ENCODE measurements at places on chromosomes 11 and 22.

DNA sequence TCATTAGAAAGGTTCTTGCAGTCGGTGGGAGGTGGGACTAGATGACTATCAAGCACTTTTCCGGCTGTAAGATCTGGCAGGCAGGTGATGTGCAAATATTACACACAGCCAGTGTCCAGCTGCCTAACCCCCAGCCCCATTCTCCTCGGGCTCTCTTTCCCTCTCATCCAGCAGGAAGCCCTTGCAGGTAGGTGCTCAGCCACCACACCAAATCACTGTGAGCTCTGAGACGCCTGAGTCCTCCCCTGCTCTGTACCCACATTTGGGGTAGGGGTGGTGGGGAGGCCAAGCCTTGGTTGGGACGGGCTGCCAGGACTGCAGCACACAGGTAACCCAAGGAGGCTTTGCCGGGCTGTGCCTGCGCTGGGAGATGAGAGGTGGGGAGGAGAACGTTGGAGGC, 601 bp downstream of the ART5 start:
- DNase-seq, result no peak

GRCh38 chr11:2929950-2930703, 907 bp upstream of the PHLDA2 start:
- peak; percentile 78 for DNase-seq

GRCh38 chr11:107857550-107858216, 904 bp downstream of the SLC35F2 start:
- DNase-seq, result peak; percentile 13

DNA sequence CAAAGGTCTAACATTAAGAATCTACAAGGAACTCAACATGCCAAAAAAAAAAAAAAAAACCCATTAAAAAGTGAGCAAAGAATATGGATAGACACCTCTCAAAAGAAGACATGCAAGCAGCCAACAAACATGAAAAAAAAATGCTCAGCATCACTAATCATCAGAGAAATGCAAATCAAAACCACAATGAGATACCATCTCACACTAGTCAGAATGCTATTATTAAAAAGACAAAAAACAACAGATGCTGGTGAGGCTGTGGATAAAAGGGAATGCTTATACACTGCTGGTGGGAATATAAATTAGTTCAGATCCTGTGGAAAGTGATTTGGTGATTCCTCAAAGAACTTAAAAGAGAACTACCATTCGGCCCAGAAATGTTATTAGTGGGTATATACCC, 257.7 kb upstream of the PLET1 start:
- DNase-seq, result peak; percentile 35

DNA sequence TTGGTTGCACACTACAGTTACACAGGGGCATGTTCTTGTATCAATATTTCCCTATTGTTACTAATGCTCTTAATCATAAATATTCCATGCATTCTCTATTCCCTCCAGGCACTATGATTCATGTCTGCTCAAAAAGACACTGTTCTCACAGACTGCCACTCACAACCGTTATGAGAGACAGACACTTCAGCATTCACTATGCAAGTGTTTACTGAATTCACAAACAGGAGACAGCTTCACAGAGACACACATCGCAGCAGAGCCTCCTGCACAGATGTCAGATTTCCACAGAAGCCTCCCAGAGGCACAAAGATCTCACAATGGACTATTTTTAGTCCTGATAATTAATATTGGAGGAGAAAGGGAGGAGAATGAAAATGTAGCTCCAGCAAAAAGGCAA, 930.4 kb downstream of the OPCML start:
- peak; percentile 43 for DNase-seq

GRCh38 chr22:25959818-25960774, 209.2 kb upstream of the SEZ6L start:
- DNase-seq, result no peak

GRCh38 chr11:122354025-122354697, 238.1 kb upstream of the BLID start:
- DNase-seq, result peak; percentile 43

DNA sequence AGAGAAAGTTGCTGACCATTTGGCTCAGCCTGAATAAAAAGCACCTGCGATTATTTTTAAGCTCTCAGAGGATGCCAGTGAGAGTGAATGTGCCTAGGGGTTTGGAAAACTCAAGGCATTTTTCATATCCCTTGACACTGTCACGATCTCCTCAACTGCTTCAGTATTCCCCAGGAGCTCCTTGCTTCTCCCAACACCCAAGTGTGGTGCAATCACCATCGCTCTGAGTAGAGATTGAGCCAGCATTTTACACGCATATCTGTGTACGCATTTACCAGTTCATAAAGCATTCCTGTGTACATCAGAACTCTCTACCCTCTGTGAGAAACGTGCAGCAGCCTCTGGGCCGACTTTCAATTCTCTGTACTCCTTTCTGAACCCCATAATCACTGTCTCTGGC, 1.3 kb downstream of the SRRD start:
- peak; percentile 53 for DNase-seq

DNA sequence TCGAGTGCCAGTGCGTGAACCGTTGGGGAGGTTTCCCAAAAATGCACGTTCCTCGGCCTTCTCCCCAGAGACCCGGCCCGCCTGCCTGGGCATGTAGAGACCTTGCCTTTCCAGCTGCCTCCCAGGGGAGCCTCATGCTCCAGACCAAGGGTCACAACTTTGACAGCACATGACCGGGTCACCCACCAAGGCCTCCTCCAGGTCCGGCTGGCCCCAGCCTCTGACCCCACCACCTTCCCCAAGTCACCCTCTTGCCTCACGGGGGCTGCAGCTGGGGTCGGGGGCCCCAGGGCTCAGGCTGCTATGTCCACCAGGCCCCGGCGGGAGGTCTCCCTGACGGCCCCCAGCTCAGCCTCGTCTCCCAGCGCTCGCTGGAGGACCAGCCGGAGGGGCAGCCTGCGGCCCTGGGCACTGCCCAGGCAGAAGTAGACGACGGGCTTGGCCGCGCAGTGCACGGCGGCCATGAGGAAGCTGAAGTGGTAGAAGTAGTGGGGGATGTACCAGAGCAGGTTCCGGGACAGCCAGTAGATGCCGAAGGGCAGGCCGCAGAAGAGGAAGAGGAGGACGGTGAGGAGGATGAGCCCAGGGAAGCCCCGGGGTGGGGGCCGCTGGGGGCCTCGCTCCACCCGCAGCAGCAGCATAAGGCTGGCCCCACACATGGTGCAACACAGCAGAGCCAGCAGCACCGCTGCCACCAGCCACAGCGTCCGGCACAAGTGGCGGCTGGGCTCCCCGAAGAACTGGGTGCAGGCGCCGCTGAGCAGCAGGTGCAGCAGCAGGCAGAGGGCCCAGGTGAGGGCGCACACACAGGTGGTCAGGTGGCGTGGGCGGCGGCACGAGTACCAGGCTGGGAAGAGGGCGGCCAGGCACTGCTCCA, 4.4 kb downstream of the MRGPRE start:
- DNase-seq, result no peak

GRCh38 chr11:130763087-130763980, 152.9 kb downstream of the SNX19 start:
- DNase-seq, result peak; percentile 29

- no peak for DNase-seq
Measured at GRCh38 chr11:74784726-74785125, 36.1 kb downstream of the RNF169 start.

DNA sequence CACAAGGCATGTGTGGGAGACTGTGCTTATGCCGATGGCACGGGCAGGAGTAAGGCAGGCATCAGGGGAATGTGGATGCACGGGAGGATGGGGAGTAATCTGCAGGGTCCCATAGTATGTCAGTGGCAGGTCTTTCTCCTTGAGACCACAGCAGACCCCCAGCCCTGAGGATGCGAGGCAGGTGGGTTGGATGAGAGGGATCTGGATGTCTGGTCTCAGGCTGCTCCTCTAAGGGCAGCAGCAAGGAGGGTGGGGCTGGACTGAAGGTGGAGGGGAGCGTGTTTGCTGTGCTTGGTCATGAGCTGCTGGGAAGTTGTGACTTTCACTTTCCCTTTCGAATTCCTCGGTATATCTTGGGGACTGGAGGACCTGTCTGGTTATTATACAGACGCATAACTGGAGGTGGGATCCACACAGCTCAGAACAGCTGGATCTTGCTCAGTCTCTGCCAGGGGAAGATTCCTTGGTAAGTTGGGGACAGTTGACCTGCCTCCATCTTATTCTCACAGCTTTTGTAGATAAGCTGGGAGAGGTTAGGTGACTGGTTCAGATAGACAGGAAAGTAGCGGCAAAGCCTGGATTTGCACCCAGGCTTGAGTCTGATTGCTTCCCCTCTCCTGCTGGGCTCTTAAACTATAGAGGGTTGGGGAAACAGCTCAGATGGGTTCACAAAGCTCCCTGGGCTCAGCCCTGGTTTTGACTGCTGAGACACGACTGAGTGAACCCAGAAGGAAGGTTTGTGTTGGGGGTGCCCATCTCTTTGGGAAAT, at the start of gene APOL1:
Gene APOL1, plus strand, starts transcription at position 380 of the 769 bp plus-strand sequence. CDS start 1,823 bp downstream, outside the sequence.
- peak; percentile 63 for DNase-seq

DNA sequence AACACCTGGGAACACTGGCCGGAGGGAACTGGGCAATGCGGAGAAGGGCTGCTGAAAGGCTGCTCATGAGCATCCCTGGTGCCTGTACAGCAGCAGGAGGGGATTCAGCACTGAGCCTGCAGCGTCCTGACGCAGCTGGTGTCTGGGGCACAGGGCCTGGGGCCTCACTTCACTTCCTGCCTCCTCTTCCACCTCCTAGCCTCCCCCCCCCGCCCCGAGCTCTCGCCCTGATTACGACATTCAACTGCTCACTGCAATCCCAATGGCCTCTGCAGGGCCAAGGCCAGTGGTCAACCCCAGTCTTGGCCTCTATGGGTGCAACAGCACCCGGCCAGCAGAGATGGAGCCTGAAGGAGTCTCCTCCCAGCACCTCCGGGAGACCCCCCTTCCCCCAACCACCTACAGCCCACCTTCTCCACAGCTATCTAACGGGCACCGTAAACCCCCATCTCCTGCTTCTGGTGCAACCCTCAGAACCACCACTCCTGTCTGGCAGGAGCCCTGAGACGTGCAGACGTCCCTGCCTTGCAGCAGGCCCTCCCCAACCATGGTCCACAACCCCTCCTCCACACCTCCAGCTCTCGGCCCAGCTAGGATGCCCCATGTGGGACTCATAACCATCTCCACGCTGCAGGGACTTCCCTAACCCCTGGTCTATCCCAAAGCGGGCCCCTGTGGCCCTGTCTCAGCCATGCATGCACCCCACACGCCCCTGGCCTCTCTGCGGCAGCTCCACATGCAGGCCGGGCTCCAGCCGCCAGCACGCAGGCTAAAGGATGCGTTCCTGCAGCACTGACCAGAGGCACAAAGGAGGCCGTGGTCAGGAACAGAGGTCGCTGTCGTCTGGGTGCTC, 38.2 kb downstream of the BRD1 start:
- peak; percentile 54 for DNase-seq

- no peak for DNase-seq
Measured at GRCh38 chr11:76251226-76251575, 44.9 kb upstream of the WNT11 start.

DNA sequence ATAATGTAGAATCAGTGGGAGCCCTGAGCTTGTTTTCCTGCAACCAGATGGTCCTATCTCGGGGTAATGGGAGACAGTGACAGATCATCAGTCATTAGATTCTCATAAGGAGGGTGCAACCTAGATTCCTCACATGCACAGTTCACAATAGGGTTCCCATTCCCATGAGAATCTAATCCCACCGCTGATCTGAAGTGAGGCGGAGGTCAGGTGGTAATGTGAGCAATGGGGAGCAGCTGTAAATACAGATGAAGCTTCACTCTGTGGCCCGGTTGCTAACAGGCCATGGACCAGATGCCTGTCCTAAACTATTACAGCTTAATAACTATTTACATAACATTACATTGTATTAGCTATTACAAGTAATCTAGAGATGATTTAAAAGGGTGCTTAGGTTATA, 17.0 kb downstream of the DIXDC1 start:
- no peak for DNase-seq
